Stimulated activated CD4-positive, alpha-beta T cell treated with anti-CD3 and anti-CD28 coated beads, TNF-alpha, amount 100 ng/mL, for 1 hour (primary cell): ENCODE measurements at places on chromosomes 12 and 14.

DNA sequence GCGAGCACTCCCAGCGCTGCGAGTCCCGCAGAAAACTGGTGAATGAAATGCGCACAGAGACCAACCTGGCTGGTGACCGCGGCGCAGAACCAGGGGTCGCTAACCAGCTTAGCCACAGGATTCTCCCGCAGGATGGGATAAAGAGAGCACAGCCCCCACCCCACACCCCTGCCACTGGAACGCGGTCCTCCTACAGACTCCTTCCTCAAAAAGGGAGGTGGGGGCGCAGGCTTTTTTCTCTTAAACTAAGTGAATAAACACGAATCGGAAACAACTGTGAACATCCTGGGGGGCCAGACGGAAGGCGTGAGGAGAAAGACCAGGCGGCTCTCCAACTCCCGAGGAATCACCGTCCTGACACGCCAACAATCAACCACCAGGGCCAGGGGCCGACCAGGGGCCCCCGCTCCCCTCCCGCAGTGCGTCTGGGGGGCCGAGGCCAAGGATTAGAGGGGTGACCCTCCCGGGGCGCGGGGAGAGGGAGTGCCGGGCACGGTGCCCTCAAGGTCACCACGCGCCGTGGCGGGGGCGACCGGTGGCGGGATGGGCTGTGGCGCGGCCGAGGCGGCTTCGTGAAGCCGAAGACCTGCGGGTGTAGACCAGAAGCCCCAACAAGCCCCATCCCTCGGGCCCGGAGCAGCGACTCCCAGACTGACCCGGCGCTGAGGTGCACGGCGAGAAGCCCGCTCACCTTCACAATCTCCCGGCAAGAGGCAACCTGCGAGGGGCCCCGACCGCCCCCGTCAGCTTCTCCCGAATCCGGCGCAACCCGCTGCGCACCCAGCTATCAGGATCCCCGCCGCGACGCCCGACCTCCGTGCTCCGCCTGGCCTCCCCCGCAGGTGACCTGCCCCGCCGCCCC, 704 bp downstream of the ATP2B1 start:
- no peak for DNase-seq

DNA sequence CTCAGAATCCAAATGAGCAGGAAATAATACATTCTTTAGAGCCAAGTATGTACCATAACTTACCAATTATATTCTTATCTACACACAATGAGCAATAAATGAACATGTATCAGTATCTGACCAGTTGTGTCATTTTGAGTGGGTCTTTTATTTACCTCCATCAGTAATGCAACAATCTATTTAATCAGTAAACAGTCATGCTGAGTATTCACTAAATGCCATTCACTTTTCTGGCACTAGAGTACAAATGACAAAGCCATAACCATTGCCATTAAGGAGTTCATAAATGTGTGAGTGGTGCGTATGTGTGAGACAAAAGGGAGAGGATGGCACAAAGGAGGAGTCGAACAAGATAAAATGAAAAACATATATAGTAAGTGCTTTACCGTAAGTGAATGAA, 1.5 kb upstream of the STRAP start:
- DNase-seq, result no peak

DNA sequence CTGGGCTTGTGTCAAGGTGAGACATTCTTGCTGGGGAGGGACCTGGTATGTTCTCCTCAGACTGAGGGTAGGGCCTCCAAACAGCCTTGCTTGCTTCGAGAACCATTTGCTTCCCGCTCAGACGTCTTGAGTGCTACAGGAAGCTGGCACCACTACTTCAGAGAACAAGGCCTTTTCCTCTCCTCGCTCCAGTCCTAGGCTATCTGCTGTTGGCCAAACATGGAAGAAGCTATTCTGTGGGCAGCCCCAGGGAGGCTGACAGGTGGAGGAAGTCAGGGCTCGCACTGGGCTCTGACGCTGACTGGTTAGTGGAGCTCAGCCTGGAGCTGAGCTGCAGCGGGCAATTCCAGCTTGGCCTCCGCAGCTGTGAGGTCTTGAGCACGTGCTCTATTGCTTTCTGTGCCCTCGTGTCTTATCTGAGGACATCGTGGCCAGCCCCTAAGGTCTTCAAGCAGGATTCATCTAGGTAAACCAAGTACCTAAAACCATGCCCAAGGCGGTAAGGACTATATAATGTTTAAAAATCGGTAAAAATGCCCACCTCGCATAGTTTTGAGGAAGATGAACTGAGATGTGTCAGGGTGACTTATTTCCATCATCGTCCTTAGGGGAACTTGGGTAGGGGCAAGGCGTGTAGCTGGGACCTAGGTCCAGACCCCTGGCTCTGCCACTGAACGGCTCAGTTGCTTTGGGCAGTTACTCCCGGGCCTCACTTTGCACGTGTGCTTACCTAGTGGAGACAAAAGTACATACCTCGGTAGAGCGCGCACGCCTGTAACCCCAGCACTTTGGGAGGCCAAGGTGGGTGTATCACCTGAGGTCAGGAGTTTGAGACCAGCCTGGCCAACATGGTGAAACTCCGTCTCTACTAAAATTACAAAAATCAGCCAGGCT, 4.3 kb downstream of the GAPDH start:
- no peak for DNase-seq

GRCh38 chr14:30569216-30569902, 10.4 kb downstream of the G2E3 start:
- no peak for DNase-seq

- no peak for DNase-seq
These were observed 75.8 kb downstream of the MOK start for GRCh38 chr14:102229071-102229738.

DNA sequence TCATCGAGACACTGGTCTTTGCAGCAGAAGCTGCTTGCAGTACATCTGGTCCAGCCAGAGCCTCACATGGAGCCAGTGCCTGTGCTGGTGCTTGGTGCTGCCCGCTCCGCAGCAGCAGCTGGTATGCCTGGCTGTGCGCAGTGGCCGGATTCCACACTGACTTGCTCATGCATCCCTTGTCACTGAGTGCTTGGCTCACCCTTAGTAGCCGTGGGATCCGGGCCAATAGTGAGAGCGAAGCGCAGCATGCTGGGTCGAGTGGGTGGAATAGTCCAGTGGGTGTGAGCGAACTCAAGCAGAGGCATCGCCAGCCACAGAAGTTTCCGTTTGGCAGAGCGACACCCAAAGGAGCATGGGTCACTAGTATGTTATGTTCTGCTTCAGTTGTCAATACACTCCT, 10.1 kb upstream of the FBXO33 start:
- DNase-seq, result no peak

- no peak for DNase-seq
These were observed 598.7 kb downstream of the SOX5 start for GRCh38 chr12:23350808-23351207.

DNA sequence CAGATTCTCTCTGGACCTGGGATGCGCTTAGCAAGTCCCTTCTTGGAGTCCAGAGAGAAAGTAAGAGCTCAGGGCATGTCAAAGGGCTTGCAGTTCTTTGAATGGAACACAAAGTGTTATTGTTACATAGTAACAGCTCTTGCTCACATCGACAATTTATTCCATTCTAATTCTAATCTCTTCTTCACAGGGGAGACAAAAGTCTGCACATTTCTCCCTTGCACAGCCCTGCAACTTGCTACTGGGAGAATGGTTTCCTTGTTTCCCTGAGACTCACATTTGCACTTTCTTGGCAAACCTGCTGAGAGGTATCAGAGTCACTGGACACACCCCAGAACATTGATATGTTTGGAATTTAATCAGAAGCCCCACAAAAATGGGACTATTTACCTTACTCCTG, 209.9 kb upstream of the IGF1 start:
- no peak for DNase-seq

DNA sequence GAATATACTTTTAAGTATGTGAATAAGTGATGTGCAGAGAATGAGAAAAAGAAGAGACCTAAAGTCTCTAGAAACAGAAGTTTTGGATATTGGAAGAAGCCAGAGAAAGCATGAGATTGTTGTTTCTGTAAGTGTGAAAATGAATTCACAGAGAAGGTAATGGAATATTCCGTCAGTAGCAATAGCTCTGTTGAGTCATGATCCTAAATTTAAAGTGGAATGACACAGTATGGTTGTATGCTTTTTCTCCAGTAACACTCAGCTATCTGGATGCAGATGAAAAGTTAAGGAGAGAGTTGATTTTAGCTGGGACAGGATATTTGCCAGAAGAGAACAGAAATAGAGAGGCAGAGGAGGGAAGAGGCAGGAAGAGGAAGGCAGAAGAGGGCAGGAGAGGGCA, 1166.3 kb downstream of the GALC start:
- no peak for DNase-seq

GRCh38 chr14:73783107-73783727, 68.4 kb upstream of the PTGR2 start:
- no peak for DNase-seq

GRCh38 chr14:75944607-75945241, 37.1 kb downstream of the TGFB3 start:
- no peak for DNase-seq

DNA sequence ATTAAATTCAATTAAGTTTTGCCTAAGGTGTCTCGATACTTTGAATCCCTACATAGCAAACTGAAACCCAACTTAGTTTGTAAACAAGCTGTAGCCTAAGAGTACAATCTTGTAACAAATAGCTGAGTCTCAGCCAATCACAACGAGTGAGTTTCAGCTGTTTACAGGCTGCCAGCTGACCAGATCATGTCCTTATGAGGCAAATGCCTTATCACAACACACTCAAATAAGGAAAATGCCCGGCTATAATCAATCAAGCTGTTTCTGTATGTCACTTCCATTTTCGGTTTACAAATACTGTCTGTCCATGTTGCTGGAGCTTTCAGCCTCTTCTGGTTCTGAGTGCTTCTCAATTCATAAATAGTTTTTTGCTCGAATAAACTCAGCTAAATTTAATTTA, 943.8 kb downstream of the SLC16A7 start:
- DNase-seq, result no peak

- DNase-seq, result no peak
These were observed 982 bp downstream of the BCL7A start for GRCh38 chr12:122022393-122023338.
